ENCODE measurements at places on chromosomes 1 and 21.

- no peak for DNase-seq
These were observed 1.6 kb downstream of the CYB5R1 start for GRCh38 chr1:202965422-202965821.

DNA sequence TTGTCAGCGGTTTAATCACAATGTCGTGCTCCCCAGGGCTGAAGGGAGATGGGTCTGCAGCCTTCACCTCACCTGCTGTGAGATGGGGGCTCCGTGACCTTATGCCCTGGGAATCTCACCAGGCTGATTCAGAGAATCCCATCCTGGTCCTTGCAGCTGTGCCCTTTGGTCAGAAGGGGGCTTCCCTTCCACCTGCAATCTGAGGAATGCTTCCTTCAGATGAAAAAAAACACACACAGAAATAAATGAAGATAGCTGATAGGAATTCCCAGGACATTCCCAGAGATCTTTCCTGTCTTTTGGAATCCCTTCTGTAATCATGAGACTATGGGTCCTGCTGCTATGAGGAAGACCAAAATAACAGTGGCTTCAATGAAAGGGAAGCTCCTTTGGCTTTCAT lies 127.0 kb upstream of the VAMP3 start:
- DNase-seq = no peak

DNA sequence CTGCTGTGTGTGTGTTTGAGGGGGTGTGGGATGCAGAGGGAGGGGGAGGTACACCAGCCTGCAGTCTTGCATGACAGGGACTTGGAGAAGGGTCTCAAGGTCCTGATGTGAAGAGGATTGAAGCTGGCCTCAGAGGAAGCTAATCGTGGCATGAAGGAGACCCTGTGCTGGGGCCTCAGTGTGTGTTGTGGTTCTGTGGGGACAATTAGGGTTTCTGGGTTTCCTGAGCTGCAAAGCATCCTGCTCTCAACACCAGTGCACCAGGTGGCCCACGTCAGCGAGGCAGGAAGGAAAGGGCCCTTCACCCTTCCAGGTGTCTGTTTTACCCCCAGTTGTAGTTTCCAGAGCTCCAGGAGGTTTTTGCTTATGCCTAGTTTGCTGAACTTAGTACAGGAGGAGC lies 52.8 kb downstream of the TENT5C start:
- no peak for DNase-seq

DNA sequence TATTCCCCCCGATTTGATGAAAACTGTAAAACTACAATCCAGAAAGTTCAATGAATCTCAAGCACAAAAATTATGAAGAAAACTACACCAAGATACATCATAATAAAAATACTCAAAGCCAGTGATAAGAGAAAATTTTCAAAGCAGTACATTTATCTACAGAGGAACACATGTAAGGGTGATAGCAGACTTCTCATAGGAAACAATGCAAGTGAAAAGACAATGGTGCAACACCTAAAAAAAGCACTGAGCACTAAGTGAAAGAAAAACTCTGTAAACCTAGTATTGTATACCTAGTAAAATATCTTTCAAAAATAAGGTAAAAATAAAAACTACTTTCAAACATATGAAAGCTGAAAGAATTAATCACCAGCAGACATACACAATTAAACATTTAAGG lies 76.1 kb upstream of the IRF2BP2 start:
- DNase-seq = no peak

GRCh38 chr1:225565847-225566246 lies 87.1 kb downstream of the ENAH start:
- no peak for DNase-seq

DNA sequence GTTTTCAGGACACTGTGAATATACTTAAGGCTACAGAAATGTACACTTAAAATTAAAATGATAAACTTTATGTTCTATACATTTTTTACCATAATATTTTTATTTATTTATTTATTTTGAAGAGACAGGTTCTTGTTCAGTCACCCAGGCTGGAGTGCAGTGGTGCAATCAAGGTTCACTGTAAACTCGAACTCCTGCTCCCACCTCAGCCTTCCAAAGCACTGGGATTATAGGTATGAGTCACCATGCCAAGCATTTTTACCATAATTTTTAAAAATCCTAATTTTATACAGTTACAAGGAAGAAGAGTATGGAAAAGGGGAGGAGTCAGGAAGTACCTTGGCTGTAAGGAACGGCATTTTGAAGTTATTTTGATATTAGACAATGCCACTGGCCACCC lies 23.6 kb upstream of the ANGPTL3 start:
- DNase-seq = no peak

Measured in stimulated activated CD8-positive, alpha-beta memory T cell treated with anti-CD3 and anti-CD28 coated beads, Interleukin-12 subunit alpha, Interleukin-12 subunit beta, amount 100 ng/mL, for 4 hours (primary cell).